ENCODE measurements at places on chromosomes 16 and 17.

- no peak for DNase-seq
Measured at GRCh38 chr16:66091471-66091891, 275.0 kb upstream of the CDH5 start.

- DNase-seq: no peak
Measured at GRCh38 chr17:42873315-42873714, 22.3 kb downstream of the AOC3 start.

- DNase-seq: peak; percentile 43
Measured at GRCh38 chr16:48498769-48499631, 111.0 kb downstream of the N4BP1 start.

DNA sequence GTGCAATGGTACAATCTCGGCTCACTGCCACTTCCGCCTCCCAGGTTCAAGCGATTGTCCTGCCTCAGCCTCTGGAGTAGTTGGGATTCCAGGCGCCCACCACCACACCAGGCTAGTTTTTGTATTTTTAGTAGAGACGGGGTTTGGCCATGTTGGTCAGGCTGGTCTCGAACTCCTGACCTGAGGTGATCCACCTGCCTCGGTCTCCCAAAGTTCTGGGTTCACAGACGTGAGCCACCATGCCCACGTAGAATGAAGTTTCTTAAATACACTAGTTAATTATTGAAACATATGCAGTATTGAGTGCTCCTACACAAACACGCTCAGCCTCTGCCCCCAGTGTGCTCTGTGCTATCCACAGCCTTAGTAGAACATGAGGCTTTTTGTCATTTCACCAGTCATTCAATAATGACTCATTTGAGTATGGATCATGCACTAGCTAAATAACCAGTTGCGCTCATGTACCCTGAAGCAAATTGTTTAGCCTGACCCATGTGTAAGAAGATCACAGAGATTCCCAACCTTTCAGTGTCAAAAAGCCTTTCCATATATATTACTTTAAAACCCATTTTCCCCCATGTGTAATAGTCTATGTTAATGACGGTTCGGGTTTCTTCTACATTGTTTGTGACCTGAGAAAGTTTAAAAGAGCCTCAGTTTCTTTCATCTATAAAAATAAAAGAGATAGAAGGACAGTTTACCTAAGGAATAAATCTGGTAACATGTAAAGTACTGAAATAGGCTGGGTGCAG lies 49.7 kb downstream of the TUBD1 start:
- peak; percentile 97 for DNase-seq

DNA sequence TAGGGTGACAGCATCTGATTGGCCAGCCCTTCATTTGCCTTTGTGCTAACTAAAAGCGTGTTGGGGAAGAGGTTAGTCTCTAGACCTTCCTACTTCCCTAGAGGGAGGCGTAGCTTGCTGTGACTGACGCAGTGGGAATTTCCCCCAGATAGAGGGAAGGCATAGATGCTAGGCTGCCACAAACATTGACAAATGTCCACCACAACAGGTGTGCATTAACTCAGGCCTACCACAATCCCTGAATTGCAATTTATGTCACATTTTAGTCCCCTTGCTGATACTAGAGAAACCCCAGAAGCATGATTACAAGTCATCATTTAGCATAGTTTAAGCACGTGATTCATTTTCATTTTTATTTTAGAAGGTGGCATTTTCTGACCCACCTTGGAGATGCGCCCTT lies 76.3 kb upstream of the WSB1 start:
- no peak for DNase-seq

DNA sequence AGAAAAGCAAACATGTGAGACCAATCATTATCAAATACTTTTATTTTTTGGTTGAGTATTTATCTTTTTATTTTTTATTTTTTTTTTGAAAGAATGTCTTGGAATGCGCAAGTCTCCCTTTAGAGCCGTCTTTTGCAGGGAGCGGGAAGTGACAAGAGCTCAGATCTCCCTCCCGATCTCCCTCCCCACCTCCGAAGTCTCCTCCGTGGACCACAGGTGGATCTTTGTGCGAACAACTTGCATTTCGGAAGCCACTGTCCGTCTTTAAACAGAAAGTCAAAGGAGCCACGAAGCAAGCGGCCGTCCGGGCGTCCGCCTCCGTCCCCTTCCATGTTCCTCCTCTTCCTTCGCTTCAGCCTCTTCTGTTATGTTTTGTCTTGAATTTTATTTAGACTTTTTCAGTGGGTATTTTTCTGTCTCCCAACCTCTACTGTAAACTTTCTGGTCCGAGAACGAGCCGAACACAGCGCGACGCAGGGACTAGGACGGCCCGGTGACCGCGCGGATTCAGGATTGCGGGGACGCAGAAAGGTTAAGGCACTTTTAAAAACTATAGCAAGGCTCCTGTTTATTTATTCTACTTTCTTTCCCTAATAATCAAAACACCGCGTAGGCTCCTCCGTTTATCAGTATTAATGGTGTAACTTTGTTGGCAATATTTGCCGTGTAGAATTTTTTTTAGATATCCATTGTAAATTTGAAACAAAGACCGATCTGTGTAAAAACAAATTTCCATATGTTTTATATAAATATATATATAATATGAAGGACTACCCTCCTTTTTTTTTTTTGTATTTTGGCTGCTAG lies 3.3 kb downstream of the FOXF1 start:
- DNase-seq: no peak

GRCh38 chr17:49515196-49515770 lies 20.2 kb downstream of the NGFR start:
- DNase-seq: peak; percentile 75

DNA sequence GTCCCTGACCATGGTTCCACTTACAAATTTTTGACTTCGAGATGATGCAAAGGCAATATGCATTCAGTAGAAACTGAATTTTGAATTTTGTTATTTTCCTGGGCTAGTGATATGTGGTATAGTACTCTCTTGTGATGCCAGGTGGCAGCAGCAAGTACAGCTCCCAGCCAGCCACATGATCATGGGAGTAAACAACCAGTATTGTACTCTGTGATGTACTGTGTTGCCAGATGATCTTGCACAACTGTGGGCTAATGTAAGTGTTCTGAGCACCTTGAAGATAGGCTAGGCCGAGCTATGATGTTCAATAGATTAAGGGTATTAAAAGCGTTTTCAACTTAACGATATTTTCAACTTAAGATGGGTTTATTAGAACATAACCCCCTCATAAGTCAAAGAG lies 250.8 kb downstream of the STX8 start:
- DNase-seq: peak; percentile 21

- DNase-seq: no peak
Measured at GRCh38 chr16:86764551-86764950, 186.2 kb downstream of the FOXL1 start.

GRCh38 chr17:80942423-80943345 lies 49.0 kb upstream of the CHMP6 start:
- no peak for DNase-seq

GRCh38 chr17:301681-302299 lies 50.8 kb downstream of the RPH3AL start:
- no peak for DNase-seq

DNA sequence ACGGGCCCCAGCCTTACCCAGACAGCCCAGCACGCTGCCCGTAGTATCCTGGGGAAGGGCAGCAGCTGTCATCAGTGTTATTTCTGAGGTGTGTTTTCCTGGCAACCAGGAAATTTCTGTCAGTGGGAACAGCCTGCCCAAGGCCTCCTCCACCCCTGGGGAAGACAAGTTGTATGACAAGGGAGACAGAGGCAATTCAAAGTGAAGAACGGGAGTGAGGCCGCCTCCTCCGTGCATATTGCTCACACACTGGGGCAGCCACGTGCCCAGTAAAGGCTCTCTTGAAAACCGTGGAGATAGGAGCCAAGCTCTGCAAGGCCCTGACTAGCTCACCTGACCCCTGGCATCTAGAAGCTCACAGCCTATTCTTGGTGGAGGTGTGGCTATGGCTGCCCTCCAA lies 57.6 kb downstream of the RAI1 start:
- DNase-seq: peak; percentile 59

DNA sequence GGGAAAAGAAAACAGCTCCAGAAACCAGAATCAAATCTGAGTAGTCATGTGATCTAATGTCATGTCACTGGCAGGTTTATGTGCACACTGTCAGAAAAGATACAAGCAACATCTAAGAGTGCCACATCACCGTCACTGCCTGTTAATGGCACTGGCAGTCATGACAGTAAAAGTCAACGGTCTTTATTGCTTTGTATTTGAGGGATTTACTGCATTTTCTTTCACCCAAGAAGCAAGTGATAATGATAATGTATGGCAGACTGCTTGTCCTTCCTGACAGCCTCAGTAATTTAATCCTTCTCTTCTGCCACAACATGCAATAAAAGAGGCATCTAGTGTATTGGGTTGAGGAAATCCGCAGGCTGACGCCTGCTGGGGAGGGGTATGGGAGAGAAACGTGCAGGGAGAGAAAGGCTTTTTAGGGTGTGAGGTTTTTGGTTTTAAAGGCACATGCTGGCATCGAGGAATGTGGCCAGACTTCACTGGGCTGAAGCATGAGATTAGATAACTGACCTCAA lies 92.4 kb downstream of the RPGRIP1L start:
- no peak for DNase-seq

DNA sequence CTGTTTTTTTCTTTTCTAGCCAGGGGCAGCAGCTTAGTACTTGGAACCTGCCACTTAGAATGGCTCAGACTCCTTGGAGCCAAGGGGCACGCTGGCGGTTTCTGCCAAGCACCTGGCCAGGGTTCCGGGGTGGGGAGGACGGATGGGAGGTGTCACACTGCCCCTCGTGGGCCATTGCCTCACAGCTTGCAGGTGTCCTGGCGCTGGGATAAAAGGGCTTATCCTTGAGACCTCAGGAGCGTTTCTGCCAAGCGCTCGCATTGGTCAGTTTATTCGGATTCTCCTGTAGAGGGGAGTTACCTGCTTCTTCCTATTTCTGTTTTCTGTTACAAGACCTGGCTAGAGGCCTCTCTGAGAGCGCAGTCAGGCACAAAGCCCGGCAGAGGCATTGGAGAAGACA lies 234.6 kb downstream of the MSI2 start:
- DNase-seq: no peak

GRCh38 chr17:59347975-59348391 lies 16.5 kb downstream of the YPEL2 start:
- no peak for DNase-seq

DNA sequence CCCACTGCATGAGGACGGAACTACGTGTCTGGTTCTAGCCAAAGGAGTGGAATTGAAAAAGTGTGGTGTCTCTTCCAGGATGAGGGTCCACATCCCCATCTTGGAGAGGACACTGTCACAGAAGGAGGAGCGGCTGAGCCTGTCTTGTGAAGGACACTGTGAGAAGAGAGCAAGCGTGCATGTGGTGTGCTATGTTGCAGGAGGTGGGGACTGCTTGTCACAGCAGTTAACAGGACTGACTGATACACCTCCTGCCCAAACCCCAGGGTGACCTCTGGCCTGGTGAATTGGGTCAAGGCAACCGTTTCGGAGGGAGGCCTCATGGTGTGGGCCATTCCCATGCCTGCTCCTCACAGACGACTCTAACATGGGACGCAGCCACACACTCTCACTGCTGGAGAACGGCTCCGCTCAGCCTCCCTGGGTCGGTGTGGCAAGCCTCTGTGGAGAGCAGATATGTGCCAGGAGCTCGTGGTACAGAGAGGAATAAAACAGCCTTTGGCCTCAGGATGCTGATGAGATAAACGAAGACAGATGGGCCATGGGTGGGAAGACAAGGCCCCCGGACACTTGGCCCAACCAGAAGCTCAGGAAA lies 56.4 kb upstream of the RBFOX3 start:
- no peak for DNase-seq

DNA sequence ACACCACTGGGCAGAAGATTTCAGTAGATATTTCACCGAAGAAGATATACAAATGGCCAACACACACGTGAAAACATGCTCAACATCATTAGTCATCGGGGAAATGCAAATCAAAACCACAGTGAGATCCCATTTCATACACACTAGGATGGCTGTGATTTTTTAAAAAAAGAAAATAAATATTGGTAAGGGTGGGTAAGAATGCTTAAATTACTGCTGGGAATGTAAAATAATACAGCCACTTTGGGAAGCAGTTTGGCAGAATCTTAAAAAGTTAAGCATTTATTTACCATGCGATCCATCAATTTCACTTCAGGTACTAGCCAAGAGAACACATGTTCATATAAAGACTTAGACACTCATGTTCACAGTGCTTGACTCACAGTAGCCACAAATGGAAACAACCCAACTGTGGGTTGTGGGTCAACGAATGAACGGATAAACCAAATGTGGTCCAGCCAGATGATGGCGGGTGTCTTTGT lies 6.5 kb upstream of the C16orf74 start:
- peak; percentile 79 for DNase-seq

DNA sequence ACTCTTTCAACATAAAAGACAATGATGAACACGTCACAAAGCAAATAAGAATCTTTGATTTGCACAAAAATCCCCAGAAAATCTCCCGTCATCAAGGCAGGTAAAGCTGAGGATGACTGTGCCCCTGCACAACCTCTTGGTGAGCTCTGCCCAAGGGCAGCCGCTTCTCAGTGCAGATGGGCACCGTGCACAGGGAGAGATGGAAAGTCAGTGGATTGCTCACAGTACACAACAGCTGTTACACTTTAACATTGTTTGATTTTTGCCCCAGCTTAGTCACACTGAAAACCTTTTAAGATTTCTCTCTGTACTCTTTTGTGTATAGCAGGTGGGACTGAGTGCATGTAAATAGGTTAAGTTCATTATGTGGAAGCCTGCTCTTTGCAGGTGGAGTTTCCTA lies 104.2 kb downstream of the CDK5R1 start:
- DNase-seq: no peak

- DNase-seq: no peak
Measured at GRCh38 chr17:19570544-19571062, 36.9 kb downstream of the SLC47A1 start.

GRCh38 chr16:52451971-52452421 lies 94.9 kb downstream of the TOX3 start:
- no peak for DNase-seq

DNA sequence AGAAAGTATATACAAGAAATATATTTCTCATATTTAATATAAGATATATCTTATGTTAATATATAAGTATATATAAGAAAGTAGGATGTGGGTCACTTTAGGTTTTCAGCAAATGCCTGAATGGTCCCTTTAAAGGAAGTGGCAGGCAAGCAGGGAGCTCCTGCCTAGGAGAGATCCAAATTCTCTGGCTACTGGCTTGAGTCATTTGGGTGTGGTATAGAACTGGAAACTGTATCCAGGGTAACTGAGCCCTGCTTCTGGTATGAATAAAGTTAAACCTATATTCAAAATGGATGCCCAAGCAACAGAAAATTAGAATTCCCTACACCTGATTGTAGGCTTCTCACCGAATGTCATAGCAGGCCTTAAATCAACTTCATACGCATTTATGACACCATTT lies 144.4 kb downstream of the ZNF18 start:
- DNase-seq: peak; percentile 1

DNA sequence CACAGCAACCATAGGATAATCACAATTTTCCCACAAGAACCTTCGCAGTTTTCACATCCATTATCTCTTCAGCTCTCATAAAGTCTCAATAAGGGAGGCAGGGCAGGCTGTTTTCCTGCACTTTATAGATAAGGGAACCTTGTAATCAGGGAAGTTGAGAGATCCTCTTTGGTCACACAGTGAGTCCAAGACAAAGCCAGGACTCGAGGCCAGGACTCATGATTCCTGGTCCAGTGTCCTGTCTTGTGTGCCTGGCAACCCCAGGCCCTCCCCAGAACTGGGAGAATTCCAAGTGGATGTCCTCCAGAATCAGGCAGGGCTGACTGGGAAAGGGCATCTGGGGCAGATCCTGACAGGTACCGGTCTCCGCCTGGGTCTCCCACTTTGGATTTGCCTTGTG lies 23.1 kb upstream of the PHF12 start:
- DNase-seq: no peak

GRCh38 chr17:32508926-32509325 lies 22.1 kb downstream of the CDK5R1 start:
- no peak for DNase-seq

GRCh38 chr17:80870401-80870800 lies 121.2 kb upstream of the CHMP6 start:
- no peak for DNase-seq
